ENCODE measurements at places on chromosomes 16 and 17. TPM values are rescaled to one million over a fixed set of nuclear protein-coding genes. Genes with fewer than 3 reads are reported as not detected.

SOST gene
- 63.2 TPM for polyA plus RNA-seq

- DNase-seq: no peak
These were observed at the start of gene CCDC102A for GRCh38 chr16:57536306-57537193. Gene CCDC102A (minus strand): TSS chr16:57536571. CDS start chr16:57529177, 7,394 bp downstream.

- DNase-seq: peak; percentile 22
These were observed 18.8 kb downstream of the SIAH1 start for GRCh38 chr16:48366165-48367093.

DNA sequence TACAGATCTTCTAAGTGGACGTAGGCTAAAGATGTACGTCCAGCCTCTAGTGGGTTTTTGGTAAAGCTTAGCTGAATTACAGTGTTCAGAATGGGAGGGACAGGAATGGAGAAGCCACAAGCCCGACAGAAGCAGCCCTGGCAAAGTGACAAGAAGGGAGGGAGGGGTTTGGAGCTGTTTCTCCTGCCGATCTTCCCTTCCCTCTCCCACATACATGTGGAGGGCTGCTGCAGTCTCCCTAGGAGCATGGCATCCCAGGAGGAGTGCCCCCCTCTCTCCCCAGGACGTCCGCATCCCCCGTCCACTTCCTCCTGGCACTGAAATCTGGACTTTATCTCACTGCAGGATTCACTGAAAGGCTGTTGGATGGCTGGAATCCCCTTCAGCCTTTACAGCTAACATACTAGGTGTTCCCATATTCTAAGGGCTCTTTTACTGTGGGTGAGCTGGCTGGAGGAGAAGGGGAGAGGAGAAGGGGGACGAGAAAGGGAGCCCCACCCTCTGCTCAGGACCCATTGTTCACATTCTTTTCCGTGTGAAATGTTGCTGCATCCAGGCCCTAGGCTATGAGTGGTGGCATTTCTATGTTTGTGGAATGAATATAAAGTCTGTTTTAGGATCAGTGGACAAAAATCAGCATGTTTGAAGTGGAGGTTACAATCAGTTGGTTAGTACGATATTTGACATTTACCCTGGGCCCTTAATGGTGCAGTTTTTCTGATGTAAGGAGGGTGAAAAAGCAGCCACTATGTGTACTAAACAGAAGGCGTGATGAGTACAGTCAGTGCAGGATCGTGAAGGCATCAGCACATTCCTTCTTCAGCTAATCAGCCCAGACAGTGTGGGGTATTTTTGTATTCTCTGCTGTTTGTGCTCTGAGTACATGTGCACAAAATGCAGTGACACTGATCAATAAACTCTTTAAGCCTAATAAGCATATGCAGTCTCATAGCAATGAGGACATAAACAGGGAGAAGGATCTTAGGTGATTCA, 94.6 kb downstream of the SPECC1 start:
- DNase-seq: no peak

DNA sequence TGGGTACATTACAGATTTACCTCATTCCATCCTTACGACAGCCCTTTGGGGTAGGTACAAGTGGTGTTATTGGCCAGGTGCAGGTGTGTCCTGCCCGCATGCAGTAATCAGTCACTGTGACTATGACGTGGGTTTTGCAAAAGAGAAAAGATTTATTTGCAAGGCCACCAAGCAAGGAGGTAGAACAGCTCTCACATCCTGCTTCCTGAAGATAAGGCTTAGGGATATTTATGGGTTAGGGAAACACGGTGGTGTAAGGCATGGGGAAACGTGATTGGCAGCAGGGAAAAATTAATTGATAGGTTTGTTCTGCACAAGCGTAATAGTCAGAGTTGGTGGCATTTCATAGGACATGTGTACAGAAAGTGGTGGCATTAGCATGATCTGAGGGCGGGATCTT, 214.8 kb downstream of the PARN start:
- no peak for DNase-seq

- DNase-seq: no peak
These were observed 25.8 kb downstream of the SRCIN1 start for GRCh38 chr17:38579934-38580333.

DNA sequence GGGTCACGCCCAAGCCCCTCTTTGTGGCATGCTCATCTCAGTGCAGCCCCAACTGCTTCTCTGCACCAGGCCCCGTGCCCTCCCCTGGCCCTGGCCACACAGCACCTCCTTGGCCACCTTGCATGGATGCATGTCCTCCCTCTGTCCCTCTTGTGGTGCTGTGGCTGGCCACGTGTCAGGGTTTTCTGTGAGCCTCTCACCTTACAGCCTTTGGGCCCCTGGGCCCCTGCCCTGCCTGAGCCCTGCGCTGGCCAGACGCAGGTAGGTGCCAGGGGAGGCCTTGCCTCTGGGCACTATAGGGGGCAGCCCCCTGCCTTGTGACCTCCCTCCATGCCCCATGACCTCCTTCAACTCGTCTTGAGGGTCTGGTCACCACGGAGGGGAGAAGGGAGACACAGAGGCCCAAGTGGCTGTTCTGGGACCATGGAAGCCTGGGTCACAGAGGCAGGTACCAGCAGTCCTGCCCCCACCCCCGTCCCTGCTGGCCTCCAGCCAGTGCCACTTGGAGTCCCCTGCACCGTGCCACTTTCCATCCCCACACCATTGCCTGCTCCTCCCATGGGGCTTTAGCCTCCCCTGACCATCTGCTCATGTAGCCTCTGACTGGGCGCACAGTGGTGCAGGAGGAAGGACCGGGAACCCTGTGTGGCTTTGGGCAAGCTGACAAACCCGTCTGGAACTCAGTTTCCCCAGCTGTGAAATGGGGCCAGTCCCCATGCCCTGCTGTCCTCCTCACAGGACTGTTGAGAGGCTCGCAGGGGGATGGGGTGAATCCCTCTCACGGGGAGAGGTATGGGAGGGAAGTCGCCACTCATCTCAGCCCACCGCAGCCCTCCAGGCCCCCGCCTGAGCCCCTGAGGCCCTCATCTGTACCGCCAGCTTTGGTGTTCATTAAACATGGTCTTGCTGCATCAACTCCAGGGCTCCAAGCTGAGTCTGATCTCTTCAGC, 11.5 kb upstream of the ATP6V0C start:
- no peak for DNase-seq

All from right renal pelvis (tissue), 4 donors.